ENCODE measurements at places on chromosomes 1 and 21.

- DNase-seq: no peak
Observed at GRCh38 chr1:67077593-67077992, 23.6 kb upstream of the SLC35D1 start.

DNA sequence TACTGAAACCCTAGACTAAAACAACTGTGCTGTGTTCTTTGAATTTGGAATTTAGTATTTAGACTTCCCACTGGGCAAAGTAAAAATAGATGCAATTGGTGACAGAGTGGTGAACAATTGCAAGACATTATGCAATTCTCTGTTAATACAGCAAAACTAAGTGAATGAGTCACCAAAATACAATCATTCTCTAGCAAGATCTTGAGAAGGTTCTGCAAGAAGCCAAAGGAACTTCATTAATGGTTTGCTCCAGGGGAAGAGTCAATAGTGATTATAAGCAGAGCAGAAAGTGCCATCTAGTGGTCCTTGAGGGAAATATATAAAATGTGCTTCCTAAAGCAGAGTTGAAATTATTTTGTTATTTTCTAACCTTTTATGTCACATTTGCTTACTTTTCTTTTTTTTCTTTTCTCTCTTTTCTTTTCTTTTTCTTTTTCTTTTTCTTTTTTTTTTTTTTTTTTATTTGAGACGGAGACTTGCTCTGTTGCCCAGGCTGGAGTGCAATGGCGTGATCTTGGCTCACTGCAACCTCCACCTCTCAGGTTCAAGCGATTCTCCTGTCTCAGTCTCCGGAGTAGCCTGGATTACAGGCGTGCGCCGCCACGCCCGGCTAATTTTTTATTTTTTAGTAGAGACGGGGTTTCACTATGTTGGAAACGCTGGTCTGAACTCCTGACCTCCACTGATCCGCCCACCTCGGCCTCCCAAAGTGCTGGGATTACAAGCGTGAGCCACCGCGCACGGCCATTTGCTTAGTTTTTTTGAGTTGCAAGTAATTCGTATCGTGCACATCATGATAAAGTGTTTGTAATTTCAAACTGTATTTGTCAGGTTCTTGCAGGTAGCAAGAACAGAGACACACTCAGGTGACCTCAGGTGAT, 99.2 kb downstream of the CTH start:
- peak; percentile 85 for DNase-seq

DNA sequence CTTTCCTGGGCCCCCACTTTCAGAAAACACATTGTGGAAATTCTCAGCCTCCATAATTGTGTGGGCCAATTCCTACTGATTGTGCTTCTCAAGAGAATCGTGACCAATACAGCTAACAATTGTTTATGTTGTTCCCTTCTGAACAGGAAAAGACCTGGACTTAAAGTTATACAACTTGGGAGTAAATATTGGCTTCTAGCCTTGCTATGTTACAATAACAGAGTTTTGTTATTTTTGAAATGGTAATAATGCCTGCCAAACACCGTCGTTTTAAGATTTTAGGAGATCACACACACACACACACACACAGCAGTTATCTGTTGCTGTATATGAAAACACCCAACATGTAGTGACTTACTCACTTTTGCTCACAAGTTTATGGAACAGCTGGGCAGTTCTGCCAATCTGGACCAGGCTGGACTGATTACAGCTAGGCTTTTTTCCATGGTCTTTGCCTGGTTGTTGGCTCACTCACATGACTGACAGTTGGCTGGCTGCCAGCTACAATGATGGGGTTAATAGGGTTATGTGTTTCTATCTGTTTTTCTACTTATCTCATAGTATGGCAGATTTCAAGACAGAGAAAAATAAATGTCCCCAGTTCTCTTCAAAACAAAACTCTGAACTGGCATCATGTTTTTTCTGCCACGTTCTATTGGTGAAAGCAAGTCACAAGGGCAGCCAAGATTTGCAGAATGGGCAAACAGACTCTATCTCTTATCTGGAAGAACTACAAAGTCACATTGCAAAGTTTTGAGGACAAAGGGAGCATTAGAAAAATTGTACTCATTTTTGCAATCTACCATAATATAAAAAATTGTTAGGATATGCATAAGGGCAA, 447.5 kb downstream of the NEGR1 start:
- DNase-seq: no peak

GRCh38 chr21:41596241-41596925, 88.4 kb upstream of the TMPRSS2 start:
- DNase-seq: no peak

- DNase-seq: no peak
Observed at GRCh38 chr1:10340930-10341590, 57.8 kb upstream of the PGD start.

GRCh38 chr1:93394514-93394913, 48.8 kb downstream of the DR1 start:
- no peak for DNase-seq

DNA sequence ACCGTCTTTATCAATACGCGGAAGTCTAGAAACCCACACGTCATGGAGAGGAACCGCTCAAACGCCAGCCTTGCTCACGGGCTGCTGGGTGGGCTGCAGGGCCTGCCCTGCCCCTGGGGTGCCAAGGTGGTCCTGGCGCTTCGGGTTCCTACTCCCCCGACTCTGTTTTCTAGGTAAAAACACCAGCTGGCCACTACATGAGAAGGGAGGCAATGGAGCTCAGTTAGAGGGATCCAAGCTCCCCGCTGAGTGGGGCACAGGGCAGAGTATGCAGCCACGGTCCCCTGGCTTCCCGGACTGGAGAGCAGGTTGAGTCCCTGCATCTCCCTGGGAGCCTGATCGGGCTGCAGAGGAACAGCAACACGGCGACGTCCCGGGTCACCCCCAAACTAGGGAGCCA, 41.2 kb upstream of the RIPK4 start:
- DNase-seq: no peak

- no peak for DNase-seq
Observed at GRCh38 chr1:234968451-234968850, 160.2 kb downstream of the TOMM20 start.

- peak; percentile 72 for DNase-seq
Observed at GRCh38 chr1:170711682-170712081, 47.8 kb downstream of the PRRX1 start.

DNA sequence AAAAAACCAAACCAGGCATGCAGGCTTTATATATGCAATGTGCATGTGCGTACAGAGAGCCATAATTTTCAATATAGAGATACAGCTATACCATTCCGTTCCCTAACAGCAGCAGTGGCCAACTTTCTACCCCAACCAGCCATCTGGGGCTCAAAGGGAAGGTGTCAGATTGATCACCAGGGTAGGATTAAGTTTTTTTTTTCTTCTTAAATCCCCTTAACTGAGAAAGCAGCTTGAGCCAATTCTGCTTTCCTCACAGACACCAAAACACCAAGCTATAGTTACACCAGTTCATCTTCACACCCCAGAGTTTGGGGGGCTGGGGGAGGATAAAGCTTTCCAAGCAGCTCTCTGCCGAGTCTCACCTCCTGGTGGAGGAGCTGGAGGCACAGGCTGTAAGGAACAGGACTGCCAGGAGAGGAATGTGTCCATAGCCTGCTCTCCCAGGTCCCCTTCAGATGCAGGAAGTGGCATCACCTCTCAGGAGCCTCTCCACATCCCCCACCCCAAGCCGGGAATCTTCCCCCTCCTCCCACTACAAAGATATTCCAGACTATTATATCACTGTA, 87.9 kb downstream of the SSBP3 start:
- DNase-seq: no peak

DNA sequence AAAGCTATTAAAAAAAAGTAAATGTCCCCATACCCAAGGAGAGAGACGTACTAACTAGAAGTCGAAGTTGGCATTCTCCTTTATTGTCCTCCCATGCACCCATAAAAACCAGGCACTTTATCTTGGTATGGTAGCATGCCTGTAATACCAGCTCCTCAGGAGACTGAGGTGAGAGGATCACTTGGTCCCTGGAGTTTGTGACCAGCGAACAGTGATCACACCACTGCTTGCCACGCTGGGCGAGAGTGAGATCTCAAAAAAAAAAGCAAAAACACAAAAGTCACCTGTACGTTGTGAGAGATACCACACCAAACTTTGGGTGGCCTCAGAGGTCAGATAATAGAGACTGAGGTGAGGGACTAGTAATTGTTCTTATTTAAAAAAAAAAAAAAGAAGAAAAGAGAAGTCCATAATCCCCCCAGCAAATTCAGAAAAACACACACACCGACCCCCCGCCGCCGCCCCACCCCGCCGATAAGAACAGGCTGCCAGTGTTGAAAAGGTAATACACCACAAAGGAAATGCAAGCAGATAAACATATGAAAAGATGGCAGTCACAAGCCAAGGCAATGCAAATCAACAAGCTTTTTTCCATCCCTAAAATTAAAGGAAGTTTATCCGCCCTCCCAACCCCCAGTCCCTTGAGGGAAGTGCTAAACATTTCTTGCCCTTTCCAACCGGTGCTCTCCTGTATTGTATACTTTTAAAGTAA, 3.6 kb downstream of the L1TD1 start:
- no peak for DNase-seq

GRCh38 chr1:212225416-212225815, 59.8 kb upstream of the PPP2R5A start:
- DNase-seq: no peak

- DNase-seq: no peak
Observed at GRCh38 chr1:209855006-209855405, 27.2 kb downstream of the UTP25 start.

- DNase-seq: no peak
Observed at GRCh38 chr1:67664048-67664447, 21.0 kb upstream of the GADD45A start.

DNA sequence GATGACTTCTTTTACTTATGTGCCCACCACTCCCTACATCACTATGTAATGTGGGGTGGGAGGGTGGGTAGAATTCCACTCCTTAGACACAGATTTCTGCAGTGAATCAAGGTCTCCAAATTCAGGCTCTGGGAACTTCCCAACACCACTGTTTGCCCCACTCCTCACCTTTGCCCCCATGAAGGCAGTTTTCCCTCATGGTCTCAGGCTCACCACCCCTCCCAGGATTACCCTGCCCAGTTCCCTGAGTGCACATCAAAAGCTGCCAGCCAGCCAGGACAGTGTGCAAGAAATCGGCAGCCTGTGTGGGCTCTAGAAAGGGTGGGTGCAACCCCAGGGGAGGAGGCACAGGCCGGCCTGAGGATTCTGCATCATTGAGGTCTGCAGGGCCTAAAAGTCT, 14.8 kb downstream of the NENF start:
- DNase-seq: no peak

- DNase-seq: peak; percentile 72
Observed at GRCh38 chr21:45309069-45309986, 21.6 kb upstream of the POFUT2 start.

GRCh38 chr1:50333595-50333974, 89.7 kb downstream of the DMRTA2 start:
- peak; percentile 17 for DNase-seq

- DNase-seq: no peak
Observed at GRCh38 chr1:42824481-42825035, 7.4 kb upstream of the SVBP start.

DNA sequence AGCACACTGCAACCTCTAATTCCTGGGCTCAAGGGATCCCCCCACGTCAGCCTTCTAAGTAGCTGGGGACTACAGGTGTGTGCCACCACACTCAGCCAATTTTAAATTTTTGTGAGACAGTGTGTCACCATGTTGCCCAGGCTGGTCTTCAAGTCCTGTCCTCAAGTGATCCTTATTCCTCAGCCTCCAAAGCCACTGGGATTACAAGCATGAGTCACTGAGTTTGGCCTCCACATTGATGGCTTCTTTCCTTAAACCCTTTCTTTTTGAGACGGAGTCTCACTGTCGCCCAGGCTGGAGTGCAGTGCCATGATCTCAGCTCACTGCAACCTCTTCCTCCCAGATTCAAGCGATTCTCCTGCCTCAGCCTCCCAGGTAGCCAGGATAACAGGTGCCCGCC, 7.6 kb downstream of the KPNA6 start:
- no peak for DNase-seq

DNA sequence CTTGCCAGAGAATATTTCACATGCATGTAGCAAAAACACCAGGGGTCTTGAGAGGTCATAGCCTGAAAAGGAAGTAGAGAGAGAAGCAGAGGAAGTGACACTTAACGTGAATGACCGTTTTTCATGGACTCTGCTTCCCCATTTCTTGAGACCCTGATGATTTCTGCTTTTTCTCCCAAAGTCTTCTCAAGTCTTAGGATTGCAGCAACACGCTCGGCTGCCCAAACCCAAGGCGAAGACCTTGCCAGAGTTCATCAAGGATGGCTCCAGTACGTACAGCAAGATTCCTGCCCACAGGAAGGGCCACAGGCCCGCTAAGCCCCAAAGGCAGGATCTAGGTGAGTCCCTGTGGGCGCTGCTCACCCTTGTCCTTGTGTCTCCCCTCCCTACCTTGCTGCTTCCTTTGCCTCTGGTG, 12.8 kb downstream of the THEMIS2 start:
- DNase-seq: no peak

- DNase-seq: no peak
Observed at GRCh38 chr1:234582681-234583301, 27.2 kb downstream of the IRF2BP2 start.

- DNase-seq: no peak
Observed at GRCh38 chr1:57064379-57065140, 98.7 kb upstream of the C8B start.

DNA sequence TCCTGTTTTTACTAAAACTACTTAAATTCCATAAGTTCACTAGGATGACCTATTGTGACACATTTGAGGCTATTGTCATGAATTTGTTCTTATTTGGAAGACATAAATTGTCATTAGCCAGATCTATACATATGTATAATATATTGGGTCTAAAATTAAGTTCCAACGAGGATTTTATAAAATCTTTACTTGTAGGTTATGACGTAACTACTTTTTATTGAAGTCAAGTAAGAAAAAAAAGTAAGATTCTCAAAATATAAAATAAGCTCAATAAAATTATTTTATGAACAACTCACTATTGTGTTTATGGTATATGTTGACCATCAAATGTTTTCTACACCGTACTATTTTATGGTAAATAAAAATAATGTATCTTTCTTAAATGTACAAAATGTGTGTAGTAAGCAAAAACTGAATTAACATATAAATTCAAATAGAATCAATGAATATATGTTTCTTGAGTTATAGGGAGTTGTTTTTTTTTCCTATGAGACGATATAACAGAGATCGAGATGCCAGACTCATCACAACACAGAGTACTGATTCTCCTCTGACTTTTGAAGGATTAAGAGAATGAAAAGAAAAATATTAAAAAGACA, 64.1 kb downstream of the NEGR1 start:
- DNase-seq: no peak
